NCI-H2171 (cell line): ENCODE measurements at places on chromosomes 2 and 18.
A peak's percentile ranks its signal among the peaks of the same experiment; 100 is the strongest.

GRCh38 chr2:151632993-151633565 lies 101.2 kb downstream of the NEB start:
- peak; percentile 6 for DNase-seq

DNA sequence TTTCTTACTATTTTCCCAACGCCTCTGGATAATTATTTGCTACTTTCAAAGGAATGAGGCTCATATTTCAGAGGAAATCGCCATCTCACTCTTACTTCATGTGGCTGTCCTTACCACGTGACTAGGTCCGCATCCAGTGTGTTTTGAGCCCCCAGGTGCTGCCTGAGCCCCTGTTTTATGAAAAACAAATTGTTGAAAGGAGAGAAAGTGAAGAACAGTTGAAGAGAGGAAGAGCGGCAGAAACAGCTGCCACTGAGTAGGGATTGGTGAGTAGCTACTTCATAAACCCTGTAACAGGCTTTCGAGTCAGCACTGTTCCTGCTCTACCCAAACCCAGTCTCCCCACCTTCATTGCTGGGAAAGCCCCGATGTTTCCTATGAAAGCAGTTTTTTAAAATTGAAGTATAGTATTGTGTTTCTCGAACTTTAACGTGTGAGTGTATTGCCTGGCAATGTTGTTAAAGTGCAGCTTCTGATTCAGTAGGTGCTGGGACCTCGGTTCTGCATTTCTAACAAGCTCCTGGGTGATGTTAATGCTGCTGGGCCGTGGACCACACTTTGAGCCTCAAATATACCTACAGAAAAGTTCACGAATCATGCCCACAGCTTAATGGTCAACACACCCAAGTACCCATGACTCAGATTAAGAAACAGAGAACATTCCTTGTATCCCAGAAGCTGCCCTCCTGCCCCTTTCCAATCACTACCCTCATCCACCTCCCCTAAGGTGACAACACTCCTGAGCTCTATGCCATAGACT lies 39.7 kb downstream of the TMEM177 start:
- no peak for DNase-seq

DNA sequence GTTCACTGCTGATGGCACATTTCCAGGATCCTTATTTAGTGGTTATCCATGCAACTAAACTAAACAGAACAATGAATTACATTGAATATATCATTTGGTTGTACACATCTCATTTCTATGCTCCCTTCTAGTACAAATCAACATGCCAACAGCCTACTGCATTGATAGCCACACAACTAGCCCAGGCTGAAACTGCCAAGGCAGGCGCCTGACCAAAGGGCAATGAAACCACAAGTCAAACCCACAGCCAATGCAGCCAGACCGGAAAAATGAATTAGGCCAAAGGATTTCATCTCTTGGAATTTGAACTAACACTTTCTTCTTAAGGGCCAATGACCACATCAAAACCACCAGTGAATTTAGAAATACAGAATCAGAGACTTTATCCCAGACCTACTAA lies 196.4 kb downstream of the NOL4 start:
- no peak for DNase-seq

DNA sequence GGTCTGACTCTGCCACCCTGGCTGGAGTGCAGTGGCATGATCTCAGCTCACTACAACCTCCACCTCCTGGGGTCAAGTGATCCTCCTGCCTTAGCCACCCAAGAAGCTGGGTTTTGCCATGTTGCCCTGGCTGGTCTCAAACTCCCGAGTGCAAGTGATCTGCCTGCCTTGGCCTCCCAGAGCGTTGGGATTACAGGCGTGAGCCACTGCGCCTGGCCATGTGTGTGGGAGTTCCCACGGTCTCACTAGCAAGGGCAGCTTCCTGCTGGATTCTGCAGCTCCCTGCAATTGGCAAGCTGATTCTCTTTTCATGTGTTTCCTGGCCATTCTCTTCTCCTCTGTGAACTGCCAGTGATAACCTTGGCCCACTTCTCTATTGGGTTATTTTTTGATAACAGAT lies 84.0 kb downstream of the USP40 start:
- DNase-seq = no peak

DNA sequence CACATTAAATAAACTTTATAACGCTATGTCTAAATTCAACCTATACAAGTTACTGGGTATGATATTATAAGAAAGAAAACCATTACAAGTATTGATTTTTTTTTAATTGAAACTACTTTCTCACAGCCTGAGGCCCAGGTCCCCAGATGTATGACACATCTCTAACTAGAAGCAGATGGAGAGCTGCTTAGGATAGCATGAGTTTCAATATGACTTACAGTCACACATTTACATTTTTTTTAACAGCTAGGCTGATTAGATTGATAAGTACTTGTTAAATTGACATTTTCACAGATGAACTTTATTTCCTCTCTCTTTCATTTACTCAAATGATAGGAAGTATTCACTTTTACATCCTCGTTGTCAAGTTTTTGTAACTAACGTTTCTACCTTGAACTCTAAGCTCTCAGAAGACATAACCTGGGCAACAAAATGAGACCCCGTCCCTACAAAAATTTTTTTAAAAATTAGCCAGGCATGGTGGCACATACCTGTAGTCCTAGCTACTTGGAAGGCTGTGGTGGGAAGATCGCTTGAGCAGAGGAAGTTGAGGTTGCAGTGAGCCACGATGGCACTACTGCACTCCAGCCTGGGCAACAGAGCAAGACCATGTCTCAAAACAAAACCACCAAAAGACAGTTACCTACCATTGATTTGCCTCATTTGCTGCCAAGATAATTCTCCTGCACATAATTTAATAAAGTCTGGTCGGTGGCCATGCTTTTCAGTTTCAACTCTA lies 52.4 kb downstream of the STK39 start:
- DNase-seq = peak; percentile 30

DNA sequence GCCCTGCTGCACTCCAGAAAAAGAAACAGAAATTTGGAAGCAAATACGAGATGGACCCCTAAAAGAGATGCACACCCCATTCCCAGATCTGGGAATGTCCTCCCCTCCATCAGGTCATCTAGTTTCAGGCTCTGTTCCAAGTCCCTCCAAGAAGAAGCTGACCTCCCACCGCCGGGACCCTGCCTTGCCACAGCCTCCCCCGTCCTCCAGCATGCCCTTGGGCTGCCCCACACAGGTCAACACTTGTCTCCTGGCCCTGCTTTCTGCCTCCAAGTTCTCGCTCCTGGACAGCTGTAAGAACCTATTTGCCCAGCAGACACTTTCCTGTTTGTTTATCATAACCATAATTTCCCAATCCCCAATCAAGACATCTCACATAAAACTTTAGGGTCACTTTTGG lies 2.0 kb downstream of the ASPRV1 start:
- DNase-seq = no peak

- no peak for DNase-seq
These were observed 48.9 kb upstream of the ATG16L1 start for GRCh38 chr2:233202531-233202944.

GRCh38 chr2:64504774-64505720 lies 19.1 kb upstream of the AFTPH start:
- no peak for DNase-seq

GRCh38 chr2:177084607-177085006 lies 128.0 kb upstream of the HNRNPA3 start:
- DNase-seq = no peak

DNA sequence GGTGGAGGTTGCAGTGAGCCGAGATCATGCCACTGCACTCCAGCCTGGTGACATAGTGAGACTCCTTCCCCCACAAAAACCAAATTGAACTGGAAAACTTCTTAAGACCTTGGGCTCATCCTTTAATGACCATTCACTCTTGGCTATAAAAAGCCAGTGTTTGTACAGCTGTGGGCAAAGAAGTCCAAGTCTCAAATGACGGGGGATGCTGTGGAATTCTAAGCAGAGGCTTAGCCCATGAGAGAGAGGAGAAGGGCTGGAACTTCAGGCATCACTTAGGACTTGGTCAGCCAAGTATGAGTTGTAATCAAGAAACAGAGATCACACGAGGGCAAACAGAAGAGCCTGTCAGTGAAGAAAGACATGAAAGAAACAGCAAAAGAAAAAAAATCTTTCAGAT lies 79.3 kb upstream of the POU3F3 start:
- DNase-seq = no peak

DNA sequence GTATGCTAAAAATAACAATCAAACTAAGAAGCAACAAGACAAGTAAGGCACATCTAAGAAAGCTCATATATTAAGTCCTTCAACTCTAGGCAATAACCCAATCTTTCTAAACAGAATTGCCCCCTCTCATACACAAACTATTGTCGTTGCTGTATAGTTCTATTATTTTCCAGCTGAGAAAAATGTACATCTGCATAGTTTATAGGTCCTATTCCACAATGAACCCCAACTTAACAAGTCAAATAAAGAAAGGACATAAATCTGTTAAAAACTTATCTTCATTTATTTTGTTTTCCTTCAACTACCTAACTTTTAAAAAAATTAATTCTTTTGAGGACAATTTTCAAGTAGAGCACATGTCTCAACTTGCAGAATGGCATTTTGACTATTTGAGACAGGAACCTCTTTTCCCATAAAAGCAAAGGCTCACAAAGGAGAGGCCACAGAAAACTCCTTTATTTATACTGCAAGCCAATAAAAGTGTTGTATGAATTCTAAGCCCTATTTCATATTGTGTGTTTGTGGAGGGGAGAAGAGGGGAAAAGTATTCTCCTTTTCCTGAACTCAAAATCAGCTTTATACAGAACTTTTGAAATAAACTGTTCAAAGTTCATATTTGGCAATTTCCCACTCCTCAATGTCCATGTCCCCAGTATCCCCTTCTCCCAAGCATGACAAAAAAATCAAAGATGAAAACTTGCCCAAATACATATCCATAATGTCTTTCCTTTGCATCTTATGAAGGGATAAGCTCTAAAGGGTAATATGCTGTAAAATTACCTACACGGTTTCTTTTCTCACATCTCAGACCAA lies 37.4 kb downstream of the RTN4 start:
- DNase-seq = no peak

- DNase-seq = peak; percentile 21
These were observed 59.4 kb upstream of the NEDD4L start for GRCh38 chr18:57984490-57985115.

DNA sequence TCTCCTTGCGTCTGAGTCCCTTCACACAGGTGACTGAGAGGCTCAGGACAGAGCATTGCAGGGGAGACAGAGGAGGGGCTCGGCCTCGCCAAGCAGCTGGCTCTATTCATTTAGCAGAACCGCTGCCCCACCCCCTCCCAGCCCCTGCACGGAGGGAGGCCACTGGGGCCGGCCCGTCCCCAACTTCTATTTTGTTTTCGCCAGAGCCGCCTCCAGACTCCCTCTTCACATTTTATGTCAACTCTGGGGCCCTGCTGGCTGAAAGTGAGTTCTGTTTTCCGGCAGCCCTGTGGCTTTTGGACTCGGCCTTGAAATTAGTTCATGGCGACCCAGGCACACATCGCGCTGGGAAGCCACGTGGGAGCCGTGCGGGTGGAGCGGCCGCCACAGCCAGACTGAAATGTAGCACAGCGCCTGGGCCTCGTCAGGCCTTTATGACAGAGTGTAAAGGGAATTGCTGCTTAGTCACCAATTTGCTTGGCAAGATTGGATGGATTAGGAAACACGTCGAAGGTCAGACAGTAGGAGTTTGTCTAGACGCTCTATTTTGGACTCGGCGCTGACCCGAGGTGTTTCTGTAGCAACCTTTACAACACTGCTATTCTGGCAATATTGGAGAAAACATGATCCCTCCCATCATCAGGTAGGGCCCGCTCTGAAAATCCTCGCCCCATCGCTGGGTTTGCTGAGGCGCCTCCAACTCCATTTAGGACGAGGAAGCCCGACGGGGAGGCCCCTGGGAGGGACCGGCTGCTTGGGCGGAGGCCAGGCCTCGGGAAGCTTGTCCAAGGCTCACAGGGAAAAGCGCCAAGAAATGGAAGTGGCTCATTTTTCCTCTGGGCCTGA lies 90.7 kb upstream of the CTDP1 start:
- no peak for DNase-seq

DNA sequence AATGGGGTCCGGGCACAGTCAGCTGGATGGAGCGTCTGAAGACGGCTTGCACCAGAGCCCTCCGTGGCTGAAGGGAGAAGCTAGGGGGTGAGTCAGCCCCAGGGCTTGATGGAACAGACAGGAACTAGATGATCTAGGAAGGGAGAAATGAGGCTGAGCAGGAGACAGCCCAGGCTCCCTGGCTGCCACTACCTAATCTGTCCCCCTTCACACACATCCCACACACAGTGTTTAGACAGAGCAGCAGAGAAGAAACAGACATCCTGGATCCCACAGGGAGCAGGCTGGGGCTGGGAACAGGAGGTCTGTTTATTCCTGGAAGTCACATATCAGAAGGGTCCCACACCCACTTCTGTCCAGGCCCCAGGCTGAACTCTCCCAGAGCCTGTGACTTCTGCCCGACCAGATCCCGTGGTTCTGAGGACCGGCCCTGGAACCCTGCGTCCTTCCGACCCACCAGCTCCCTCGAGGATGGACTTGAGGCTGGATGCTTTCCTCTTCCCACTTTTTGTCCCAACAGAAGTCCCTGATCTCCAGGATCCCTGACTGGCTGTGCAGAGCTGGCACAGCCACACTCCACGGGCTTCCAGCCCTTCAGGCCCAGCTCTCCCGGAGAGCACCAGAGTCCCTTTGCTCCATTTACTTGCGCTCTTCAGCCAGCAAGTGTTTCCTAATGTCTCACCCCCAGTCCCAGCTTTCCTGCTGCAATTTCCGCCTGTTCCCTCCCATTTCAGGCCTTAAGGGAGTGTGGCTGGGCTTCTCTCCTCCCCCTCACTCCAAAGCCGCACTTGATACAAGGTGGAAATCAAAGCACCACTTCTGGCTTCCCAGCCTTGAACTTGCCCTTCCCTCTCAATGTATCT lies 1.5 kb upstream of the GPBAR1 start:
- DNase-seq = no peak

- DNase-seq = no peak
These were observed 335.2 kb downstream of the IRS1 start for GRCh38 chr2:226464380-226464779.

DNA sequence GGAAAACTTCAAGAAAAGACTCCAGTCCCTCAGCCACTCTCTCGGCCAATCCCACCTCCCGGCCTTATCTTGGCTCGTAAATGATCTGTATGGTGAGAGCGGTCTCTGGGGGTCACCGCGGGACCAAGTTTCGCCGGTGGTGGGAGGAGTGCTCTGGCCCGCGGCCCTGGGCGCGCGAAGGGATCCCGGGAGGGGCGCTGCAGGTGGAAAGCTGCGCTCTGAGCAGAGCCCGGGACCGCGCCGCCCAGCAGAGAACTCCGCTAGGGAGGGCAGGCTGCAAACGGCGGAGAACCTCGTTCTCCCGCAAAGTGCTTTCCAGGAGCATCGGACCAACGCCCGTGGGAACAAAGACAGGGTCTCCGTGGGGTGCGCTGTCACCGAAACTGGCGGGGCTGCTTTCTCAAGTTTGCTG lies 622 bp downstream of the LRP2 start:
- DNase-seq = no peak
